ENCODE measurements at places on chromosomes 5 and 9.
A peak's percentile ranks its signal among the peaks of the same experiment; 100 is the strongest.

DNA sequence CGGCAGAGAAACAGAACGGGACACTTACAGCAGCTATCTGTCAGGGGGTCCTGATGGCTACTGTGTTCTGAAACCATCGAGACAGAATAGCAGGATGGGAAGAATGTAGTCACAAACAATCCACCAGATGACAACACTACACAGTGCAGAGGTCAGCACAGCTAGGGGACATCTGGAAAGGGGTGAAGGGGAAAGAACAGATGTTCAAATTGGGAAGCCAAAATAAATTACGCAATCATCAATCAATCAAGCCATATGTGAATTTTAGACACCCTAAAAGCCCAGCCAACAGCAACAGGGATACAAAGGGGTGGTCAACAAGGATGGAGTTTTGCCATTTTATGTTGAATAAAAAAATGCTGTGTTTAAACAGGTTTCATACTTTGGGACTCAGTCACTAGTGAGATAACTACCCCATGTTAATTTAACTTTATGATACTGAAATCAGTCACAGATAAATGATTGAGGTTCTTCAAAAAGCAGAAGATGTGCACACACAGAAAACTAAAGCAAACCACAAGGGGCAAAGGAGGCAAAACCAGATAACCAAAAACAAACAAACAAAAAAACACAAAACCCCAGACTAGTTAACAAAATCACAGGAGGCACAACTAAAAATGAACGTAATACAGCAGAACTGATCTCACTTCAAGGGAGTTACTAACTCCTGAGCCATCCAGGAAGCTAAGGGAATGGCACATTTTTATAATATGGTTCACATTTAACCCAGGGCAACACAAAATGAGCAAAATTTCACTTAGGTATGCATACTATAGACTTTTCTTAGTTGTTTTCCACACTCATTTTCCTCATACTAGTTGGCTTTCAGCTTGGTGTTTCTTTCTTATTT lies 65.9 kb downstream of the HABP4 start:
- DNase-seq: no peak

DNA sequence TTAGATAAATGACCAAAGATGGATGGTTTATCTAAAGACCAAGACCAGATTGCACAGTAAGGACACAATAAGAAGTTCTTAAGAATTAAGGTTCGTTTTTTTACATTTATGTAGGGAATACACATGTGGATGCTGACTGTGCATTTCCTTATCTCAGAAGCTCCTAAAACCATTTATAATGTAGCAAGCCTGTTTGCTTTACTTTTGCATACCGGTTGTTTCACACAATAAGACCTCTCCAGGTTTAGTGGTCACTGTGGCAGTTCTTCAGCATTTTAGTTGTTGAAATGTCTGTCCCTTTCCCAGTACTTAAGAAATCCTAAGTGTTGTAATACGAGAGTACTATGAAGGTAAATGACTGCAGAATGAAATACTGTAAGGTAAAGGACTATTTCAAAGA lies 43.6 kb downstream of the BASP1 start:
- no peak for DNase-seq

GRCh38 chr9:80467632-80468031 lies 895.9 kb downstream of the TLE4 start:
- DNase-seq: no peak

GRCh38 chr5:158594595-158595242 lies 505.0 kb downstream of the EBF1 start:
- no peak for DNase-seq

DNA sequence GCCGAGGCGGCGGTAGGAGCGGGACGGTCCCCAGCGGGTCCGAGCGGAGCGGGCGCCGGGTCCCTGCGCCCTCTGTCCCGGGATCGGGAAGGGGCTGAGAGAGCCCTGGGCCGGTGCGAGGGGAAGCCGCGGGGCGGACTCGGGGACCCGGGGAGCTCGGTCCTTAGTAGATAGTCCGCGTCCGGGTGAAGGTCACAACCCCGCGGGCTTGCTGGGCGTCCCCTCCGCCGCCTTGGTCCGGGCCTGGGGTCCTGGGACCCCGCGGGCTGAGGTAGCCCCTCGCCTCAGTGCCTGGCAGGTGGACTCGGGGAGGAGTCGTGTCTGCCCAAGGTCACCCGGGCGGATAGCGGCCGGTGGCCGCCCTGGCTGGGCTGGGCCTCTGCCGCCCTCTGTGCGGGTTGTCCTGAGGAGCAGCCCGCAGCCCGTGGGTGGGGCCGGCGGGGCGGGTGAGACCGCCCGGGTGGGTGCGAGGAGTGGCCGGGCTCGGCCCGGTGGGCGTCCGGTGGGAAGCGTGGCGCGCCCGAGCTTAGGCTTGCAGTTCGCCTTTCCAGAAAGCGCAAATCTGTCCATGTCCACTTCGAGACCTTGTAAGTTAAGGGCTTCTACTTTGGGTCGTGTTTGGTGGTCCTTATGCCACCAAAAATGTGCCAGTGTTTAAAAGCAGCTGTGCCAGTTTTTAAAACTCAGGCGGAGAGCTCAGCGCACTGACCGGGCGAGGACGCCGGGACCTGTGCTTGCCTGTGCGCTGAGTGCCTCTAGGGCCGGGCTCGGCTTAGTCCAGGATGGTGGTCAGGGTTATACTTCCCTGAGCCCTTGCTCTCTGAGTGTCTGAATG lies 554 bp downstream of the SDHA start:
- DNase-seq: no peak

- peak; percentile 19 for DNase-seq
Observed at GRCh38 chr9:133238851-133239532, 29.9 kb upstream of the OBP2B start.

GRCh38 chr5:3530251-3530650 lies 65.4 kb upstream of the IRX1 start:
- DNase-seq: no peak

DNA sequence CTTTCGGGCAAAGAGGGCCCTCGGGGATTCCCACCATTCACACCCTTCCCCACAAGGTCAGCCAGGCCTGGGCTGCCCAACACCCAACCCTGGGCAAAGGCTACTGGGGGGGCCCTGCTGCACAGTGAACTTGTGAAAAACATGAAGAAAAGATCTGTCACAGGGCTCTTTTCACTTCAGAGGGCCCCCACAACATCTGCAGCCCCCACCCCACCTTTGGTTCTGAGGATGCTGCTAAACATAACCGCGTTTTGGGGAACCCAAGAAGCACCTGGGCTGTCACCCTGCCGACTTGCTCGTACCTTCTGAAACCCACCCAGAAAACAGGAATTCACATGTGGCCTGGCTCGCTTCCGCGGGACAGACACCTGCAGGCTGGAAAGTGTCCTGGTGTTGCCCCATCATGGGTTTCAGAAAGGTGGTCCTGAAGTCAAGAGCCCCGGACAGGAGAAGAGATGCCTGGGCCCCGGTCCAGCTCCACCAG lies 29.3 kb downstream of the B4GALT1 start:
- no peak for DNase-seq

DNA sequence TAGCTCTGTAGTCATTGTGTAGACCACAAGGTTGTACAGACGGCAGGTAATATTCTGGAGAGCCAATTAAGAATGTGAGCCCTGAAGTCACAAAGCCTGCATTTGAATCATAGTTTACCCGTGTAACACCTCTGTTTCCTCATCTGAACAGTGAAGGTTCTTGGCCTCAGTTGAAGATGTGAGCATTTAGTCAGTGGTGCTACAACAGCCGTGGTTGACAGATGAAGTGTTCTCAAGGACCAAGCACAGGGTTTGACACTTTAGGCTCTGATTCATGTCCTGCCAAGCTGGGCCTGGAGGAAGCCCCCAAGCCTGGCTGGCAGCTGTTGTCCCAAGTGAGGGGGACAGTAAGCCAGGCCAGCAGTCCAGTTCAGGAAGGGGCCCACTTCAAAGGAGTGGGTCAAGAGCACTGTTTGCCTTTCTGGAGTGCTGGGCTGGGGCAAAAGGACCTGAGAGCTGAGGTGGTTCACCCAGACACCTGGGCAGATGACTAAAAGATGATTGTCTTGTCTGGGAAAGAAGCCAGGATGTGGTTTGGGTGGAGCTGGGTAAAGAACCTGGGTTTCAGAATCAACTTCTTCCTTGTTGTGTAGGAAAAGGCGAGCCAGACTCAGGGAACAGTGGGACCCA lies 20.7 kb downstream of the FAXDC2 start:
- DNase-seq: no peak

GRCh38 chr5:62689599-62690368 lies 111.2 kb downstream of the LRRC70 start:
- no peak for DNase-seq

DNA sequence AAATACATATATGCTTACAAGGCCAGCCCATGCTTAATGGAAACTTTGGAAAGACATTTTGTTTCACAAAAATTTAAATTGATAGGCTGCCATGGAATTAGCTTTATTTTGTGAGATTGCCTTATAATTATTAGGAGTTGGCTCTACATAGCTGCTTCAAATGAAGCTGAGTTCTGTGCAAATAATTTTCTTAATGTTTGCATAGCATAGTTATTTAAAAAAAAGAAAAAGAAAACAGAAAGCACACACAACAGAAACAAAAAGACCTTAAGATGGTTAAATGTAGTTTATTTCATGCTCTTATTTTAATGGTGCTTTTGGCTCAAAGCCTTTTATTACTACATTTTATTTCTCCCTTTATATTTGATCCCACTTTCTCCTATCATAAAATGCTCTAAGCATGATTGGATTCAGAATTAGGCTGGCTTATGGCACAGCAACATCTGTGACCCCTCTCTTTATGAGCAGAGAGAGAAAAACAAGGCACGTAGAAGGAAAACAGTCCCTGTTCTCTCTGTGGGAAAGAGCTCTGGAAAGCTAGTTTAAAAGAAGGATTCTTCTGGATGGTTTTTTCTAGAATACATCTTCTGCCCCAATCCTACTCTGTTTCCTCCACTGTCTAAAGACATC lies 530.5 kb downstream of the NTRK2 start:
- DNase-seq: no peak

- no peak for DNase-seq
Observed at GRCh38 chr9:108197899-108198298, 657.9 kb downstream of the ACTL7B start.

GRCh38 chr9:2335260-2335659 lies 286.3 kb upstream of the VLDLR start:
- no peak for DNase-seq

DNA sequence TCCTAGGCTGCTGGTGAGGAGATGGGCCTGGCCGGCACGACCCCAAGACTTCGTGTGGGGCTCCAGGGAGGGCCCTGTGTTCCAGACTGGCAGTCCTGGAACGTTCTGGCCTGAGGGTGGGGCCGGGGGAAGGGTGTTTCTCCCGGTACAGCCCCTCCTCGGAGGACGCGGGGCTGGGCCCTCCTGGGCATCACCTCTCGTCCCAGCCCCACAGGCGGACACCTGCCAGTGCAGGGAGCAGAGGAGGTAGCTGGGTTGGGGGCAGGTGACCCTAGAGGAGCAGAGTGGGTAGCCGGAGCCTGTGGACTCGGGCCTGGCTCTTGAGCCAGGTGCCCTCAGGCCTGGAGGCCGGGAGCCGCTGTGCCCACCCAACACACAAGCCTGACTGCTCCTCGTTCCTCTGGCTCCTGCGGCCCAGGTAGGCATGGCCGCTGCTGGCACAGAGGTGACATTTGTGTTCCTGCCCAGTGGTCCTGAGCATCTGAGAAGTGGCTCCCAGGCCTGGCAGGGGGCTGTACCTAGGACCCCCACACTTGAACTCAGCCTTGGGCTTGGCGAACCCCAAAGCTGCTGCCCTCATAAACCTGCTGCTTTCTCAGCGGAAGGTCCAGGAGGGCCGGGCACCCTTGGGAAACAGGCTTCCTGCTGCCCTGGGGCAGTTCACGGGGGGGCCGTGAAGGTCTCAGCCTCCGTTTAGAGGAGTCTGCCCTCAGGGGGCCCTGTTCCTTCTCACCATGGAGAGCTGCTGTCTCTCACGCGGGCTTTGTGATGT lies 817 bp downstream of the SLC6A19 start:
- no peak for DNase-seq

GRCh38 chr9:20355022-20355421 lies 267.3 kb downstream of the MLLT3 start:
- no peak for DNase-seq

- DNase-seq: no peak
Observed at GRCh38 chr9:99919930-99920329, 13.5 kb downstream of the STX17 start.

- DNase-seq: no peak
Observed at GRCh38 chr9:12812710-12813109, 37.9 kb downstream of the LURAP1L start.

DNA sequence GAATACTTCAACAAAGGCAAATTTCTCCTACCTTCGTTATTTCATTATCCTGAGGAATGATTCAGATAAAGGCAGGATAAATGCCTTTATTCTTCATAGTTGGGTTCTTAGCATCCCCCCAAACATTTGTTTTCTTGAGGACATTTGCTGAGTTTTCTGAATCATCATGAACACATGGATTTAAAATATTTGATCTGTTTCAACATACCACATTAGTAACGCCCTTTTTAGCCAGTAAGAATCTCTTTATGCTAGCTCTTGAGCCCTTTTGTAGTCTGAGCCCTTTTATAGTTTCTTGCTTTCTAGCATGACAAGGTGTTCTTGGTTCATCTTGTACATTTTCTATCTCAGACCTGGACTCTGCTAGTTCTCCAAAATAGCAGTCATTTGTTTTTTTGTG lies 27.9 kb downstream of the SKIC3 start:
- DNase-seq: no peak

- no peak for DNase-seq
Observed at GRCh38 chr9:85408494-85408893, 333.3 kb downstream of the AGTPBP1 start.

DNA sequence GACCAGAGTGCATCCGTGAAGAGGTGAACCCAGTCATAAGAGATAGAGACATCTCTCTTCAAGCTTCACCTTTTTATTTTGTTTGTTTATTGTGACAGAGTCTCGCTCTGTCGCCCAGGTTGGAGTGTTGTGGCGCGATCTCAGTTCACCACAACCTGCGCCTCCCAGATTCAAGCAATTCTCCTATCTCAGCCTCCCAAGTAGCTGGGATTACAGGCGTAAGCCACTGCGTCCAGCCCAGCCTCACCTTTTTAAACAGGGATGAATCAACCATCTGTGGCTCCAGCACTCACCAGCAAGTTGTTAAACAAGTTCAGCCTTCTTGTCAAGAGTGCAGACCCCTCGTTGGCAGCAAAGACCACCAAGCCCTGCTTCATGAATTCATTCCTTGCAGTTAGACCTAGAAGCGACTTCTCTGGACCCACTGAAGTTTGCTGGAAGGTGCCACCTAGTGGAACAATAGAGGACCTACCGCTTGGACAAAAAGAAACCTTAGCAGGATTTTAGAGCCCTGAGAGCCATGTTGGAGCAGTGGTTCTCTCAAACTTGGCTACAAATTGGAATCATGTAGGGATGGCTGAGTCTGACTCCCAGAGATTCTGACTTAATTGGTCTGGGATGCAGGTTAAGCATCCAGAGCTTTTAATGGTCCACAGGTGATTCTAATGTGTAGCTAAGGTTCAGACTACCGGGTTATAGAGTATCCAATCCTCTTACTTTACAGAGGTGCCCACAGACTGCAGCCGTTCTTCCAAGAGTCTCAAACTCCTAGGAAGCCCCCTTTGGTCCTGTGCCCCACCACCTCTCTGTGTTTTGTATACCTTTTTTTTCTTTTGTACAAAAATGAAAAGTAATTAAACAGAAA lies 10.5 kb upstream of the GALNT10 start:
- peak; percentile 7 for DNase-seq

GRCh38 chr5:5159282-5160103 lies 19.4 kb downstream of the ADAMTS16 start:
- DNase-seq: no peak

- DNase-seq: no peak
Observed at GRCh38 chr5:10973316-10973715, 212.3 kb upstream of the DAP start.
